Activated CD4-positive, alpha-beta T cell treated with anti-CD3 and anti-CD28 coated beads, Interleukin-2, Interleukin-6, amounts not matched to agents 100 ng/mL and 50 ng/mL, durations not matched to agents 16 hours and 8 hours (primary cell): ENCODE measurements at places on chromosomes 2 and 18.

GRCh38 chr2:218516614-218517013 is 51.5 kb downstream of the USP37 start:
- DNase-seq, result peak; percentile 42

GRCh38 chr18:67770520-67770919 is 254.0 kb upstream of the DSEL start:
- DNase-seq, result no peak

- DNase-seq, result no peak
Observed at GRCh38 chr18:8224576-8224975, 384.7 kb upstream of the RAB12 start.

- DNase-seq, result no peak
Observed at GRCh38 chr2:233030-233429, 30.8 kb downstream of the SH3YL1 start.

DNA sequence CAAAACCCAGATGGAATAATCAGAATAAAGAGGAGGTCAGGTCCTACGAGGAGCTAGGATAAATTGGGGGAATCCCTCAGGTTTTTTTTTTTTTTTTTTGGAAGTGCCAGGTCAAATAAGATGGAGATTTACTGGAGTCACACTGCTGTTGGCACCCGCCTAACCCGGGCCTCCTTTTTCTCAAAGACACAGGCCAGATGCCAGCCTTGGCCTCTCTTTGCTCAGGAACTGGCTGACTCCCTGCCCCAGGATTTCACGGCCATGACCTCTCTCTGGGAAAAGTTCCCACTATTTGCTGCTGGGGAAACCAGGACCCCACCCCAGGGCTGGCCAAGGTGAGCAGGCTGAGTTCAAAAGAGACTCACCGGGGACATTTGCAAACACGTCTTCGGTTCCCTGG is 2.5 kb downstream of the CD8A start:
- DNase-seq, result no peak

DNA sequence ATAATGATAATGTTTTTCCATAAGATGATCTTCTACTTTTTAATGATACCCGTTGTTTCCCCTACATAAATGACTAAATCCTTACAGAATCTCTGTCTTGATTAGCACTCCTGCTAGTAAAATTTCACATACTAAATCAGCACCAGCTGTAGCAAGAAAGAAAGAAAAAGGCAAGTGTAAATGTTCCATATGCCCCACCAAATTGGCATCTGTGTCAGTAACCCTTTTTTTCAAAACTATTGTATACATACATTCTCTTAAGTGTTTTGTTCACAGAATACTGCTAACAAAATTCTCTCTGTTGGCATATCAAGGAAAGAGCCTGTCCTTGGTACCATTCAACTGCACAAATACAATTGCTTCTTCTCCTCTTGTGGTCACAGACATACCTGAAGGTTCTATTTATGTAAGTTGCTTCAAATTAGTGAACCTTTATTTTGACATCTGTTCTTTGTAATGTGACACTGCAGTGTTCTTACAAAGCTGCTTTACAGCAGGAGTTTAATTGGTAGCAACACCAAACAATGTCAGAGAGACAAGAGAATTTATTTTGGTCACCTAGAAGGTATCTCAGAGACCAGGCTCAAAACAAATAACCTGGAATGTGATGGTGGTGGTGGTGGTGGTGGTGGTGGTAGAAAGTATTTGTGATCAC is 641.9 kb downstream of the ZEB2 start:
- DNase-seq, result no peak

DNA sequence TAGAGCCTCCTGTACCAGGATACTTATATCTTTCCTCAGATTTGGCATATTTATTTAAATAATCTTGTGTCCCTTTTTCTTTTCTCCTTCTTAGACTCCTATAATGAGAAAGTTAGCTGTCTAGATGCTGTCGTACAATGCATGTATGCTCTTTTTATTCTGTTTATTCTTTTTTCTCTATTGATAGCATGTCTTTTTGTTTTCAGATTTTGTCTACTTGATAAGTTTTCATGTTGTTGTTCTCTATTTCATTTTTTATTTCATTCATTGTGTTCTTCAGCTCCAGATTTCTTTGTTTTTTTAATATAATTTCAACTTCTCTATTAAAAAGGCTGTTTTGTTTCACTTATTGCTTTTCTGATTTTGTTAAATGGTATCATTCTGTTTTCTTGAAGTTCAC is 674.3 kb upstream of the POU3F3 start:
- DNase-seq, result no peak

DNA sequence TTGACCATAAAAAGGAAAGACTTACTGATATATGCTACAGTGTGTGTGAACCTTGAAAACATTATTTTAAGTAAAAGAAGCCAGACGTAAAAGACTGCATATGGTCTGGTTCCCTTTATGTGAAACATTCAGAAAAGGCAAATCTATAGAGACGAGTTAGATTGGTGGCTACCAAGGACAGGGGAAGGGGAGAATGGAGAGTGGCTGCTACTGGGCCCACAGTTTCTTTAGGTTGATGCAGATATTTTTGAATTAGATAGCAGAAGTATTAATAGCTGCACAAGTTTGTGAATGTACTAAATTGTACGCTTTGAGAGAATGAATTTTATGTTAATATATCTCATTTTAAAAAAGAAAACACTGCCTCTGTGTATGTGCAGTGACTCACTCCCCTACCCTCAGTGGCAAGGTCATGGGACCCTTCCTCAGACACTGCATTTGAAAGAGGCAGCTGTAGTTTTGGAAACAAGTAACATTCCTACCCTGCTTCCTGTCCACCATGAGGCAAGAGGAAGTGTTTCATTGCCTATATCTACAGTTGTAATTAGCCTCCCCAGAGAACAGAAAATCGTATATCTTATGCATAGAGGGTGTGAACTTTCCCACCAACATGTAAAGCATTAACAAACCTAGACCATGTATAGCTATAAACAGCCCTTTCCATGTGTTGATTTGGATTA is 29.8 kb upstream of the ARMC9 start:
- no peak for DNase-seq

DNA sequence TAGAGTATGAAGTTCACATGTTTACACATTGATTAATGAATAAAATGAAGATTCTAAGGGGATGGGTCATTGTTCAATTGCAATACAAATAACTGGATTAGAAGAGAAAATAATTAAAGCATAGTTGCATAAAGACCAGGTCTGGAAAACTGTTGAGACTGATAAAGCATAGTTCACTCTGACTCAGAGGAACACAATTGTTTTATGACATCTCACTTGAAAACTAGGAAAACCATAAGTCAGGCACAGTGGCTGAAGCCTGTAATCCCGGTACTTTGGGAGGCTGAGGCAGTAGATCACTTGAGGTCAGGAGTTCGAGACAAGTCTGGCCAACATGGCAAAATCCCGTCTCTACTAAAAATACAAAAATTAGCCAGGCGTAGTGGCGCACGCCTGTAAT is 46.7 kb downstream of the PLA2R1 start:
- DNase-seq, result no peak

DNA sequence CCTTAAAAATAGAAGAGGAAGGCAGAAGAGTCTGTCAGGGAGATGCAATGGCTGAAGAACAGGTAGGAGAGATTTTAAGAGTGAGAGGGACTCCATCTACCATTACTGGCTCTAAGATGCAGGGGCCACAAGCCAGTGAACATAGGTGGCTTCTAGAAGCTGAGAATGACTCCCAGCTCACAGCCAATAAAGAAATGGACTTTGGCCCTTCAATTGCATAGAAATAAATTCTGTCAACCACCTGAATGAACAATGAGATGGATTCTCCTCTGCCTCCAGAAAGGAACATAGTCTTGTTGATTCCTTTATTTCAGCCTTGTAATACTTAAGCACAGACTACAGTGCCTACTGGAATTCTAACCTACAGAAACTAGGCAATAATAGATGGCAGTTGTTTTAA is 603.3 kb upstream of the NXPH2 start:
- no peak for DNase-seq

DNA sequence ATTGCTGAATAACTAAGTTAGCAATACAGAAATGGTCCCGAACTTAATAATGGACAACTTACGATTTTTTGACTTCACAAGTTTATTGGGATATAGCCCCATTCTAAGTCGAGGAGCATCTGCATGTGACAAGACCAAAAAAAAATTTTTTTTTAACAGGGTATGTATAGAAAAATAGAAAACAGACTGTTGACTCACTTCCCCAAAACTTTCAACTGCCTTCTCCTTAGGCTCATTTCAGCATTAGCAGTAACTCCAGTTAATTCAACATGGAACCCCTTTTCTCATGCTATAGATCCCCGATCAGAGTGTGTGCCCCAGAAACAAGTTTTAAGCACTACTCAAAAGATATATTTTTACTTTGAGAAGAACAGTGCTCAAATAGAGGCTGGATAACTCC is 5.4 kb downstream of the CD302 start:
- DNase-seq, result no peak

DNA sequence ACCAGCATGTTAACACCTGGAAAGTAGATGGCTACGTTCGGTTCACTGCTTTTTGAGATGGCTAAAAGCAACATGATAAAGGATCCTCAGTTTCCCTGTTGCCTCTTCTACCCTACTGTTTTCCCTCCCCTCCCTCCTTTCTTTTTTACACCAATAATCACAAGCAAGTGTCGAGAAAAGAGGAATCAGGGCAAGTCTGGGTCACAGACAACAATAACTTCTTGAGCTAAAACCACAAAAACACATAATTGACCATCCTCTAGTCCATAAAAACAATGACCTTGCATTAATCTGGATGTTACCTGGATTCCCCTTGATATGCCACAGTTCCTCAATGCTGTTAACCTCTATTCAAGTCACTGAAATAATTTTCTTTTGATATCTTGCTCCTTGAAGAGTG is 736.6 kb upstream of the GCFC2 start:
- DNase-seq, result no peak

GRCh38 chr2:126227250-126227649 is 428.7 kb upstream of the GYPC start:
- no peak for DNase-seq

GRCh38 chr2:203859030-203859789 is 8.4 kb upstream of the CTLA4 start:
- no peak for DNase-seq

- no peak for DNase-seq
Observed at GRCh38 chr2:43526994-43527393, 68.8 kb downstream of the THADA start.

GRCh38 chr2:184339966-184340365 is 258.4 kb upstream of the ZNF804A start:
- DNase-seq, result no peak

DNA sequence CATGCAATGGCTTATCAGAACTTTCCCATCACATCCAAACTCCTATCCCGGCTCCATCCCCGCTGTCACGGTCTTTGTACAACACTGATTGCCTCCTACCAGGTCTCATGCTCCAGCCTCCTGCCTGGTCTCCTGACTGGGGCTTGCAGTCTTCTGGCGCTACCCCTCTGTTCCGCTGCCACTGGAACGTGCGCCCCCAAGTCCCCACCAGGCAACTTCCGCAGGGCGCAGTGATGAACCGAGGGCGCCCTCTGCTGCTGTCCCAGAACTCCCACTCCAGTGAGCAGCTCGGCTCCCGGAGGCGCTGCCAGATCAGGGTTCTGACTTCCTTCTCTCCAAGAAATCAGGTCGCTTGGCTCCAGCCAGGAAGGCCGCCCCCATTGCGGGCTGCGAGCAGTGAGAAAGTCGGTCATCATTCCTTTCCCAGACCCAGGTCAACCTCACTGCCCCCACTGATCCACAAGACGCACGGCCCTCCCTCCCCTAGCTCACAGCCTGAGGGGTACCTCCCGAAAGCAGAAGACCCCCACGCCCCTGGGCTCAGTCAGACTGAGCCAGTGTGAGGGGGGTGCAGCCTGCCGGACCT is 43.9 kb upstream of the RAB11FIP5 start:
- peak; percentile 23 for DNase-seq
